ENCODE measurements at places on chromosomes 5 and 9.

DNA sequence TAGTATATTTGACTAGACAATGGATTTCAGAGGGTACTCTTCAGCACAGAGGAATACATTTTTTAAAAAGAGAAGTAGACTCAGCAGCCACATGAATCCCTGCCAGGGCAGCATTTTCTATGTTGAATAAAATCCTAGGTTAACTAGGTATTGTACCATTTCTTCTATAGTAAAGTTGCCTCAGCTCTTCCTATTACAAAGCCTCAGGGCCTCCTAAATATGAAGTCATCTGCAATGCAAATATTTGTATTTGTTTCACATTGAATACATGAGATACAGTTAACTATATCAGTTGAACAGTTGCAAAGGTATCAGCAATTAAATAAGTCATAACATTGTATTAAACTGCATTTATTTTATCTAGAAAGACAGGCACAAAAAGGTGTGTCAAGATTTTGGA, 59.5 kb downstream of the NUDT12 start:
- DNase-seq, result no peak

DNA sequence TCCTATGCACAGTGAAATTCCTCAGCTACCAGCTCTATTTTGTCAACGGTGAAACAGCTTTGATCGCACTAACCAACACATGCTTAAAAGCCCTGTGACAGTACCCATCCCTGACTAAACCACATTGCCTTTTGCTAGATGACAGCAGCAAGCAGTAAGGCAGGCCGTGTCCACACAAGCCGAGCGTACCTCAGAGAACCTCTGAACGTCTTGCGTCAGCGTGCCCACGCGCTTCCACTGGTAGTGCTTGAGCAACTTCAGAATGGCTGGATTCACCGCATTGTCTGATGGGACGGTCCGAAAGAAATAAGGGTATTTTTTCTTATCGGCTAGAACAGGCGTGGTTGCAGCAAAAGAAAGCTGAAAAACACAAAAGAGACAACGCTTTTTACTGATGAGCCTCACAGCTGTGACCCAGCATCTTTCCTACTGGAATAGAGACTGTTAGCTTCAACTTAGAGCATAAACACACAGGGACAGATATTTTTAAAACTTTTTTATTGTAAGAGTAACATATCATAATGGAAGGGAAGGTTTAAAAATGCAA, 167.0 kb downstream of the GABBR2 start:
- DNase-seq, result no peak

DNA sequence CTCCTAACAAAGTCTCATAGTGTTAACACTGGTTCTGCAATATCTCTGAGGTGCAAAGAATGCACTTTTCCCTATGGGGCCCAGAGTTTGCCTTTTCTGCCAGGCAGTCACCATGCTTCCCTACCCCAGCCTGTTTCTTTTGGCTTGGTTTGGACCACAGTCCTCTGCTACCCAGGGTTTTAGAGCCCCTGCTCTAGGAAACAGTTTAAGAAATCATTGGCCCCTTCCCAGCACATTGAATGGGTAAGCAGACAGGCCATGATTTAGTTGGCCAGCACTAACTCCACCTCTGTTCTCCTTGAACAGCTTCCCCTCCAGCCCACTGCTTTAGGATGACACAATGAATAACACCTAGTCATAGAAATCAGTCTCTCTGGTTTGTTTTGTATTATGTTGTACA, 73.2 kb downstream of the UBAP1 start:
- DNase-seq, result no peak

DNA sequence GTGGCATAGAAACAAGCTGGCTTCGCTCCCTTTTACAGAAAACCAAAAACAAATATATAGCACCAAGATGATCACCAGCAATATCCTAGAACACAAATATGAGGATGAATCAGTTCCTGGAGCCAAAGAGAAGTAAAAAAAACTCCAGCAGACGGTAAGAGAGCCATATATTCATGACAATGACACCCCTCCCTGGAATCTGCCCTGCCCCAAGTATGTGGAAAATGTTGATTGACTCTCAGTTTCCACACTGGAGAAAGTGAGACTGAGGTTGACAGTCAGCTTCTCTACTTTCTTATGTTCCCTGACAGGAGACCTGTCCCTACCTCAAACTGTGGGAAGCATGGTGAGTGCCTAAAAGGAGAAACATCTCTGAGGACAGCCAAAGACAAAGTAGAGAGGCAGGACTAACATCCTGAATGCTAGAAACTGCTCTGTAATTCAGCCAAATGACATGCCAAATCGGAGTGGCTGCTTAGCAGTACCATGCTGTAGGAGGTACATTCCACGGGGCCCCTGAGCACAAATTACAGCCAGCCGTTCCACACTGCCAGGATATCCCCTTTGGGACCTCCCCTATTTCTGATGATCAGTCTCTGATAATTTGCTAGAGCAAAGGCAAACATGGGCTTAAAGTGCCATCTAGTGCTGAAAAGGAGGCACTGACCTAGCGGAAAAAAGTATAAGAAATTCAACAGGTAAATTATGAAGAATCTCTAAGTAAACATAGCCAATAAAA, 424.0 kb upstream of the RGMB start:
- DNase-seq, result no peak

DNA sequence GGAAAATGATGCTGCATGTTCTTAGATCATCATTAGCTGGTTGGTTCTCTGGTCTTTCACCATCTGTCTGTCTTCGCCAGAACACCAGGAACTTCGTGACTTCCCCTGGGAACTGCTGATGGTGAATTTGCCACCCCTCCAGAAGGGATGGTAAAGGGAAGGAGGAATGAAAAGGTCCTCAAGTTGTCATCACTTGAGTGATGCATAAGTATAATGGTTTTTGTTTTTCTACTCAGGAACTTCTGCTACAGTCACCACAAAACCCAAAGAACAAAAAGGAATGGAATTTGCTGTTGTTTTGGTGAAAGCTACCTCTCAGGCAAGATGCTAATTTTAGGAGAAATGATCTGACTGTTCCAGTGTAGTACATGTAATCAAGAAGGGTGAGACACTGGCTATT, 328.4 kb downstream of the ARHGEF28 start:
- no peak for DNase-seq

DNA sequence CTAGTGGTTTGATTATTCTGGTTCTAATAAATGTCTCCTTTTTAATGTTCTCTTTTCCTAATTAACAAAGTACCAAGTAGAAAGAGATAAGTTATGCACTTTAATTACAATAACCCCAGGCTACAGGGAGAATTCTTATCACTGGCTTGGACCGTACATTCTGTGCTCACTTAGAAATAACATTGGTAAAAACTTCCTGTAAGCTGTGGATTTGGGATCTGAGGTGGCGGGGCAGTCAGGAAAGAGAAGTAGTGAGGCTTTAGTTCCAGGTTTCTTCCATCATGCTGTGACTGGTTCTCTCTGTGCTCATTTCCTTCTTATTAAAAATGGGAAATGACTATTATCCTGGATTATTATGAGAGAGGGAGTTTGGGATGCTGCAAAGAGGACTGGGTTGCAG, 142.0 kb downstream of the EGFLAM start:
- no peak for DNase-seq

DNA sequence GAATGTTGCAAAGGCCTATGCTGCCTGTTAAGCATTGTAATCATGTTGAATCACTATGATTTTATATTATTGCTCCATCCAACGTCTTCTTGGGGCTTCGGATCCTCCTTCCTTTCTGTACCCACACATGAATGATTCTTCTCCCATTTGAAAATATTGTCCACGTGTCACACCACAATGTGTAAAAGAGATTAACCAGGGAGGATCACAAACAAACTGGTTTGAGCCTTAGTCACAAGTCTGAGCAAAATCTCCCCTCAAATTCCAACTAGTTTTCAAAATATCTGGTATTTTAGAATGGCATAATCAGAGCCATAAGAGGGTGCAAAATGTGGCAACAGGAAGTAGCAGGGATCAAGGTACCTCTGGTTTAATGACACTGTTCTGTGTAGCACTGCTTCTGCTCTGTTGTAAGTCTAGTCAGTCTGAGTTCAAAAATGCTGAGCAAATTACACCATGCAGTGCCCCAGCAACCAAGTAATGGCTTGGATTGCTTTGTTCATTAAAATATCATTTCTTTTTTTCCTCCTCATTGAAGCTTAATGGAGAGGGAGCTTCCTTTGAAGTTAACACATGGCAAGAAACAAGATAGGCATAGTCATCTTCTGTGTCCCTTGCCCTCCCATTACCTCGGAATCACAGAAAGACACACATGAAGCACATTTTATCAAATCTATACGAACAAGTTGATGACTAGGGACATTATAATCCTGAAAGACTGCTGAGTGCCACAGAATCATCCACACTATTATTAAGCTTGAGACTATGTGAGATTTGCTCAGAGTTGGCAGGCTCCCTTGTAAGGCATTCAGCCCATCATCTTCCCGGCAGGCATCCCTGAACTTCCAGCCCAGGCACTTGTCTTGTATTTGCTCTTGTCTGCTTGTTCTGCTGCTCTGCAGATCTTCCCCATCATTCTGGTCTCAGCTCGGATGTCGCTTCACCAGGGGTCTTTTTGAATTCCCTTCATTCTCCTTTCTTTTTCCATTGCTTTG, 102.0 kb upstream of the PRLR start:
- DNase-seq, result no peak

DNA sequence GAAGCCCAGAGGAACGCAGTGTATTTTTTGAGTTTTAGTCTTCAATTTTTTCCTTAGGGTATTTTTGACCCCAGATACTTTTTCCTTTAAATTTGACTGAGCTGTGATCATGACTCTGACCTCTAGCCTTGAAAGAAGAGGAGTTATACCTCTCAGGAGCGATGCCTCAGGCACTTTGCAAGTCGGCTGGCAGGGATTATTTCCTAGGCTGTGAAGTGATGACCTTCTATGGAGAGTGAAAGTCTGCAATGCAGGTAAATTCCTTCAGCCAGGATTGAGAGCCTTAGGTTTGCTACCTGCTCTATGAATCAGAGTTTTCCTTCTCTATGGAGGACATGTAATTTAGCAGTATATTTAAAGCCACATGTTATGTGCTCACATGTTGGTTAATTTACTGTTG, 10.8 kb upstream of the NUDT12 start:
- no peak for DNase-seq

GRCh38 chr9:86909388-86909787, 37.9 kb downstream of the GAS1 start:
- no peak for DNase-seq

DNA sequence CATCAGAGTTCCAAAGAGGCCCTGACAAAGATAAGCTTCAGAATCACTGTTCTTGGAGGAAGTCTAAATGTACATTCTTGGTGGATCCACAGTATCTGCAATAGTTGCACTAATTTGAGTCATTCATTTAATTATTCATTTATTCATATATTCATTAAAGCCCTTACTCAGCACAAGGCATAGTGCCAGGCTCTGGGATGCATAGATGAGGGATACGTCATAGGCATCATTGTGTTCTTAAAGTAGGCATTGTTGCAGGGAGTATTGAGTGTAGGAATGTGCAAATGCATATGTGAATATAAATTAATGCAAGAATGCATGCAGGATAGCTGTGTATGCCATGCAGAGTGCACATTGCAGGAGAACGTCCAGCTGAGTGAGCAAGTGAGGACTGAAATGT, 100.7 kb downstream of the DRD1 start:
- no peak for DNase-seq

All from coronary artery (tissue), 2 donors.